ENCODE measurements at places on chromosomes 3 and 15. TPM values are rescaled to one million over a fixed set of nuclear protein-coding genes. Genes with fewer than 3 reads are reported as not detected.

Gene SYNPR
- total RNA-seq = 0.24 TPM

Gene SPATA12
- not detected for total RNA-seq

Gene GASK1A
- 4.5 TPM for total RNA-seq

Gene ELL3
- 14.7 TPM for total RNA-seq

Gene LXN
- total RNA-seq = 7.8 TPM

Gene UPK1B
- total RNA-seq = 0.33 TPM

Gene SEMA3G
- 2.2 TPM for total RNA-seq

GRCh38 chr3:13044496-13045240, 28.6 kb downstream of the IQSEC1 start:
- no peak for DNase-seq

DNA sequence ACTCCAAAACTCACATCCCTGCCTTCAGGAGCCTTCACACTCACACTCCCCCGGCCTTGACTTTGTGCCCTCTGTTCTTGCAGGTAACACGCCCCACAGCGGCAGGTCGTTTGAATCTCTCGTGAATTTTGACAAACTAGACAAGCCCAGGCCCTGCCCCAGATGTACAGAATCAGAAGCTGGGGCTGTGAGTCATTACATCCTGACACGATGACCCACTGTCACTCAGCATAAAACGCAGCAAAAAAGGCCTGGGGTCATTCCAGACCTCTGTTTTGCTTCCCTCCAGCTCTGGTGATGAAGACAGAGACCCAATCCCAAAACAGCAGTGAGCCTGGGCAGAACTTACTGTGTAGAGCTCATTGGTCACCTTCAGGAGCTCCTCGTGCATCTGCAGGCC, 116.4 kb upstream of the RAD18 start:
- no peak for DNase-seq

GRCh38 chr15:70473581-70474370, 289.6 kb downstream of the UACA start:
- DNase-seq = no peak

DNA sequence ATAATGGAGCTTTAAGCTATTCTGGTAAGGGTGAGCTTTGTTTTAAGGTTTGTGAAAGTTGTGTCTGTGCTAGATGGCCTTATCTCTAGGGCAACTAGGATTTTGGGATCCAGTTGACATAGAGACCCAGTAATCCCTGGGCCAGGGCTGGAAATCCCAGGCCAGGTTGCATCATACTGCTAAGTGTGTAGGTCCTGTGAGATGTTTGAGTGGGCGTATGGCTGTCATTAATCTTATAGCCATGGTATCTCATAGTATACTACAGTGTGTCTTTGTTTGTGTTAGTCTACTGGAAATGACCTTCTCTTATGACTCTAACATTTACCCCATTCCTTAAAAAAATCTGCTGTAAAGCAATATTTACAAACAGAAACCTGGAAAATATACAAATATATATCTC, 151.4 kb downstream of the CACNA2D3 start:
- no peak for DNase-seq

DNA sequence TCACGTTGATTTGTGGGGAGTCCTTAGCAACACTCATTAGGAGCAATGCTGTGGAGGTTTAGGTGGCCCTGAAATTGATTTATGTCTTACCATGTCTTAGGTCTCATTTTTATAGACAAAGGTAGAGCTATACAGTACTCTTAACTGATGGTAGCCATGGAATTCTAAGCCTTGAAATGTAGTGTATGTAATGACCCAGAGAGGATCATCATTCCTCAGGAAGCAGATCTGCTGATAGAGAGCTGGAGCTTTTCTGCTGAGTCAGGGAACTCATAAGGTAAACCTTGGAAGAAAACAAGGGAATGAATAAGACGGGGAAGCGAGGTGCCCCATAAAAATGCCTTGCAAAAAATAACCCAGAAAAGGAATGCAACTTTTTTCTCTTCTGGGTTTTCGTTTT, 34.0 kb upstream of the ZNF639 start:
- DNase-seq = no peak

DNA sequence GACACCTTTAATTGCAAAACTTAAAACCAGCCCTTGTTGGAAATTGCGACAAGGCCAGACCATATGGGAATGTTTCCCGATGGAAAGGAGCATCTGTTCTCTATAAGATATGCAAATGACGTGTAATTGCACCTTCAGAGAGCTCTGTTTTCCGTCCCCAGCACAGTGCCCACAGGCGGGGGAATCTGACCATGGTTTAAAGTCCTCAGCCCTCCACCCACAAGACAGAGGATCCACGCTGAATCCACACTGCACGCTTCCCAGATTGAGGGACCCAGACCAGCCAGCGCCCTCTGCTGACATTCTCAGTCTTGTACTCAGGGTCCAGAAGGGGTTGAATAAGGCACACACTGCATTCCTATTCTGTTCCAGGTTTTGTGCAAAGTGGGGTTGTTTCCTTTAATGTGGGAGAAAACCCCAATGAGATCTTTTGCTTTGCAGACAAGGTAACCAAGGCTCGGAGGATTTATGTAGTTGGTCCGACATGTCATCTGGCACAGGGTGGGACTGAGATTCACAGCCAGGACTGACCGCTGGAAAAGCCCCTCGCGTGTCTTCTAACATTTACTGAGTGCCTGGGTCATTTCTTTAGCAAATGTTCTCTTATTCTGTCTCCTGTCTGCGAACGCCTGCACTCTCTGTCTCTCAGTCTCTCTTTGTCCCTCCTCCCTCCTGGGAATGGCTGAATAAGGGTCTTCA, 36.8 kb upstream of the KLHL25 start:
- peak; percentile 79 for DNase-seq

DNA sequence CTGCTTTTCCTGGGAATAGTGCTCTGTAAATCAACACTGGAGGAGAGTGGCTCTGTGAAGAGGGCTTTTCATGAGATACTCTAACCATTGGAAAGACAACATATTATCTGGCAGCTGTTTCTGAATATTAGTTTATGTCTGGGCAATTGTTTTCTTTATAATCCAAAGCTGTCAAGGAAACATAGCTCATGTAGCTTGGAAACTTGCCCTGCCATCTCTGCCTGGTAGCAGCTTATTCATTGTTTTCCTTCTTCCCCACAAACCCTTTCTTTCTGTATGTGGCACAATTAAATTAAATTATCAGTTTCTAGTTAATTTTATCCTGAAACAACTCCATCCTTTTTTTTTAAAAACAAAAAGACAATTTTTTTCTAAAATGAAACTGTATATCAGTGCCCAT, 160.0 kb downstream of the EDEM1 start:
- no peak for DNase-seq

DNA sequence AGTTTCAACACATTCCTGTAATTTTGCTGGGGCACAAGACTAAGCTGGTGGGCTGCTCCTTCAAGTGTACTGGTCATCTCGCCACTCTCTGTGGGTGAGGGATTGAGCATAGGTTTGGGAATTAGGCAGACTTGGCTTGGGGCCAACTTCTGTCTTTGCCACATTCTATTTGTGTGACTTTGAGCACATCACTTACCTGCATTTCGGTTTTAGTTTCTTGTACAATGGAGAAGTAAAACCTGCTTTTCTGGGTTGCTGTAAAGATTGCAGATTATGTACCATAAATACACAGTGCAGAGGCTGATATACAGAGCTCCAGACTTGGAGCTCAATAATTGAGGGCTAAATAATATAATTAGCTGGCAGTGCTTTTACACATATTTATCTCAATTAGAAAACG, 162.1 kb downstream of the C3orf38 start:
- no peak for DNase-seq

- peak; percentile 2 for DNase-seq
Measured at GRCh38 chr15:73183071-73183470, 130.8 kb downstream of the NEO1 start.

GRCh38 chr3:192216067-192216466, 511.3 kb downstream of the FGF12 start:
- DNase-seq = no peak

GRCh38 chr3:53261712-53262111, 5.9 kb upstream of the TKT start:
- peak; percentile 6 for DNase-seq

DNA sequence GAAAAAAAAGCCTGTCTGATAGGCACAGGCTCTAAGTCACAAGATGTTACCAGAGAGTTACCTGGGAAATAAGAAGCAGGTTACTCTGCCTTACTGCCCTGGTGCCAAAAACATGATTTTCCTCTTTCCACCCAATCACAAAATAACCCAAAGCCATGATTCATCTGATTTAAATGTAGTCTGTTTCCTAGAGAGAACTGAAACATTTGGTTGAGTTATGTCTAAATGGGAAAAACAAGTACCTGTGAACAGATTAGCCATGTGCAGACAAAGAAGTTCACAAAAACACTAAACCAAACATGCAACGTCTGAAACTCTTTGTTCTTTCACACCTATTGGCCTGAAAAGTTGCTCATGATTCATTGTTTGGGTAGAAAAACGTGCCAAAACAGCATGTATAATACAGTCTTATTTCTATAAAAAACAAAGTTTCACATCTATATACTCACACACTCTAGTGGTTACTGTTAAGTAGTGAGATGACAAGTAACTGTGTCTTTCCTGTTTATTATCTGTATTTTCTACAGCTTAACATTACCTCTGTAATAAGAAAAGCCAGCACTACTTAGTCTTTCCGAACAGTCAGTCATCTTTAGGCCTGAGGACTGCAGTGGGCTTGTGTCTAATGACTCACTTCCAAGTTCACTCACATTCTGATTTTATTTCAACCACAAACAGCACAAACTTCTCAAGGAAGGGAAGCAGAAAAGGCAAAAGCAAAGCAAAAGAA, 30.2 kb downstream of the FAM174B start:
- DNase-seq = no peak

DNA sequence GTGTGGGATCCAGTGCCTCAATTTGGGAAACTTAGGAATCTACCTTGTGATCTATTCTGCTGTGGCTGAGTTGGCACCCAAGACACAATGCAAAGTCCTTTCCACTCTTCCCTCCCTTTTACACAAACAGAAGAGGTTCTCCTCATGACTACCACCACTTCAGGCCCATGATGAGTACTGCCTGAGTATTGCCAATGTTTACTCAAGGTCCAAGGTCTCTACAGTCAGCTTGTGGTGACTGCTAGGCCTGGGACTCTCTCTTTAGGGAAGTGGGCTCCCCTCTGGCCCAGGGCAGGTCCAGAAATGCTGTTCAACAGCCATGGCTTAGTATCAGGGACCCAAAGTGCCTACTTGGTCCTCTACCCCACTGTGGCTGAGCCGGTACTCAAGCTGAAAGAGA, 56.8 kb upstream of the PEX5L start:
- no peak for DNase-seq

- DNase-seq = no peak
Measured at GRCh38 chr15:37105889-37106288, 5.5 kb upstream of the MEIS2 start.

GRCh38 chr3:4997946-4998345, 18.7 kb downstream of the BHLHE40 start:
- DNase-seq = no peak

GRCh38 chr3:69033470-69033869, 18.7 kb downstream of the TMF1 start:
- DNase-seq = no peak

GRCh38 chr3:8557298-8557697, 55.7 kb downstream of the LMCD1 start:
- no peak for DNase-seq

- DNase-seq = peak; percentile 10
Measured at GRCh38 chr3:25849641-25850385, 59.9 kb downstream of the OXSM start.

GRCh38 chr15:91970142-91970541, 116.6 kb downstream of the SLCO3A1 start:
- no peak for DNase-seq

- peak; percentile 15 for DNase-seq
Measured at GRCh38 chr3:172836390-172836997, 86.0 kb downstream of the ECT2 start.

All from H7 (cell line).